ENCODE measurements at places on chromosomes 4 and X. TPM values are rescaled to one million over a fixed set of nuclear protein-coding genes. Genes with fewer than 3 reads are reported as not detected.

Gene MAGEB1
- total RNA-seq: not detected

- DNase-seq: no peak
- no peaks in the 10 kb centered on the region for H3K27me3 ChIP-seq
- no peaks in the 10 kb centered on the region for H3K36me3 ChIP-seq
- no peak overlapping the region for H3K4me3 ChIP-seq
- H3K27ac ChIP-seq: no peak overlapping the region
- H3K4me1 ChIP-seq: no peaks in the 10 kb centered on the region
Measured at GRCh38 chr4:161823450-161823849, 340.4 kb downstream of the FSTL5 start.

GRCh38 chr4:181959121-181959520 lies 284.1 kb upstream of the TENM3 start:
- no peaks in the 10 kb centered on the region for H3K36me3 ChIP-seq
- no peaks in the 10 kb centered on the region for H3K27me3 ChIP-seq
- H3K4me1 ChIP-seq: no peaks in the 10 kb centered on the region
- no peak for DNase-seq

Gene MAGIX
- 2.0 TPM for total RNA-seq

GRCh38 chr4:45120163-45120562 lies 393.8 kb upstream of the GNPDA2 start:
- H3K27ac ChIP-seq: no peak overlapping the region
- no peaks in the 10 kb centered on the region for H3K4me1 ChIP-seq
- no peaks in the 10 kb centered on the region for H3K27me3 ChIP-seq
- DNase-seq: no peak

Gene UNC5C
- total RNA-seq: not detected

GRCh38 chr4:102437111-102437510 lies 64.0 kb upstream of the NFKB1 start:
- H3K36me3 ChIP-seq: no peaks in the 10 kb centered on the region
- H3K4me1 ChIP-seq: peaks cover 18% of the 10 kb centered on the region
- H3K27ac ChIP-seq: no peak overlapping the region
- DNase-seq: no peak

Gene ARMCX1
- total RNA-seq: 0.15 TPM

- H3K27me3 ChIP-seq: no peaks in the 10 kb centered on the region
- no peaks in the 10 kb centered on the region for H3K36me3 ChIP-seq
- H3K4me3 ChIP-seq: no peak overlapping the region
- H3K4me1 ChIP-seq: 0 out of 2 replicates have a peak, but pooled peaks cover 5% of the 10 kb centered on the region
- no peak for DNase-seq
Measured at GRCh38 chrX:136157187-136157586, 9.9 kb downstream of the FHL1 start.

GRCh38 chrX:72475338-72475737 lies 97.3 kb downstream of the HDAC8 start:
- no peaks in the 10 kb centered on the region for H3K27me3 ChIP-seq
- H3K36me3 ChIP-seq: no peaks in the 10 kb centered on the region
- no peak overlapping the region for H3K4me3 ChIP-seq
- peaks cover 11% of the 10 kb centered on the region for H3K4me1 ChIP-seq

- no peak overlapping the region for H3K27ac ChIP-seq
- no peak for DNase-seq
- H3K4me3 ChIP-seq: no peak overlapping the region
- H3K27me3 ChIP-seq: no peaks in the 10 kb centered on the region
Measured at GRCh38 chr4:123127218-123127617, 204.8 kb upstream of the NUDT6 start.

- no peaks in the 10 kb centered on the region for H3K27me3 ChIP-seq
- no peaks in the 10 kb centered on the region for H3K36me3 ChIP-seq
- no peak overlapping the region for H3K27ac ChIP-seq
- no peaks in the 10 kb centered on the region for H3K4me1 ChIP-seq
- no peak for DNase-seq
Measured at GRCh38 chr4:11130195-11130970, 298.3 kb downstream of the HS3ST1 start.

- DNase-seq: no peak
- no peaks in the 10 kb centered on the region for H3K4me1 ChIP-seq
Measured at GRCh38 chrX:40570346-40571093, 10.2 kb upstream of the ATP6AP2 start.

GRCh38 chr4:1843852-1844251 lies 12.1 kb downstream of the LETM1 start:
- H3K27me3 ChIP-seq: no peaks in the 10 kb centered on the region
- H3K4me3 ChIP-seq: no peak overlapping the region
- H3K4me1 ChIP-seq: no peaks in the 10 kb centered on the region
- DNase-seq: no peak

Gene DCX
- total RNA-seq: not detected

Gene ZNF718
- total RNA-seq: 3.5 TPM

GRCh38 chr4:38531141-38531727 lies 132.8 kb upstream of the KLF3 start:
- H3K4me1 ChIP-seq: peaks cover 26% of the 10 kb centered on the region
- H3K27ac ChIP-seq: peak overlapping the region; percentile 88
- H3K36me3 ChIP-seq: no peaks in the 10 kb centered on the region
- H3K4me3 ChIP-seq: no peak overlapping the region
- DNase-seq: no peak

Gene CTAG1A
- total RNA-seq: not detected

DNA sequence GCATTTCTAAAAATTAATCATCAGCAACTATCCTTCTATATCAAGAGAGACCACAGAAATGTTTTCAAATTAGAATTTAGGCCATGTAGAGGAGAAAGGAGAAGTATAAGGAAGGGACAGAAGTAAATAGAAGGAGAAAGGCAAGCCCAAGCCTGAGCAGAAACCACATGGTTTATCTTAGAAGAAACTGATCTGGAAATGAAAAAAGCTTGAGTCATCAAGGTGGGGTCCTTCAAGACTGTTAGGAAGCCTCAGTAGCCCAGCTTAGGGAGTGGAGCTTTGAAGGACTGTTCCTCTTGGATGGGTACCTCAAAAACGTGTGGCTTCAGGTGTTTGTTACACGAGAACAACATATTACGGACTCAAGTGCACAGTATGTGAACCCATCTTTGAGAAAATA lies 4.5 kb downstream of the BMX start:
- no peak overlapping the region for H3K4me3 ChIP-seq
- H3K4me1 ChIP-seq: peaks cover 10% of the 10 kb centered on the region
- no peak overlapping the region for H3K27ac ChIP-seq
- DNase-seq: no peak
- no peaks in the 10 kb centered on the region for H3K36me3 ChIP-seq
- no peaks in the 10 kb centered on the region for H3K27me3 ChIP-seq

- H3K4me1 ChIP-seq: no peaks in the 10 kb centered on the region
- no peaks in the 10 kb centered on the region for H3K36me3 ChIP-seq
- no peak overlapping the region for H3K27ac ChIP-seq
- no peak overlapping the region for H3K4me3 ChIP-seq
Measured at GRCh38 chr4:170743633-170744032, 653.9 kb upstream of the AADAT start.

- peak within 1 kb of the TSS; percentile 60 for H3K4me3 ChIP-seq
- H3K4me1 ChIP-seq: peaks cover 6% of the 10 kb centered on the region
- no peak for DNase-seq
- no peaks in the 10 kb centered on the region for H3K27me3 ChIP-seq
- H3K36me3 ChIP-seq: no peaks in the 10 kb centered on the region
Measured at GRCh38 chr4:186068581-186069348, at the start of gene TLR3. Gene TLR3 (plus strand): TSS chr4:186069156. CDS start chr4:186076620, 7,464 bp downstream.

DNA sequence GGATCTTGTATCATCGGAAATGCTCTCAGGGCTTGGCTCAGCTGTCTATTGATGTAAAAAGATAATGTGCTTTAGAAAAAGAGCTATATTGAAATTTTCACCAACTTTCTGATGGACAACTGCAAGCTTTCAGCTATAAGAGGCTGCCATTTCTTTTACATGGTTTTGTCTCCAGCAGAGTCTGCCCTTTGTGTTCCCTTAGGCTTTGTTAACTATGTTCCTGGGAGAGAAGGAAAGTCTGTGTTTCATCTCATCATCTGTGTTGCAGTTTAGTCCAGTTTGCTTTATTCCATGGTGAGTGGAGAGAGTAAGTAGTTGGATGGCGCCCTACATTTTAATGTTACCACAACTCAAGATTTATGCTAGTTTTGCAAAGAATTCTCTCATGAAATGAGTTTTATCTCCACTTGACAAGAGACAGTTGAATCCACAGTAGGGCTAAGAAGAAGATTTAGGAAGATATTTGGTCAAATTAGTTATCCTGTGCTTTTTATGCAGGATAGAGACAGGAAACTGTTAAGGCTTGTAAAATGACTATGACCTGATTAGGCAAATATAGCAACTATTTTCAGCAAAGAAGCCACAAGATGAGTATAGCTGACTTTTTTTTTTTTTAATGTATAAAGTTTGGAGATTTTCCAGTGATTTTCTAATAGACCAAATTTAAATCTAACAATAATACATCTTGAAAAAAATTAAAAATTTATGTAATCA lies 16.5 kb downstream of the SEPTIN11 start:
- H3K4me3 ChIP-seq: no peak overlapping the region
- no peak for DNase-seq
- H3K27ac ChIP-seq: no peak overlapping the region
- H3K27me3 ChIP-seq: no peaks in the 10 kb centered on the region
- no peaks in the 10 kb centered on the region for H3K36me3 ChIP-seq

GRCh38 chr4:165612936-165613335 lies 234.1 kb downstream of the CPE start:
- no peaks in the 10 kb centered on the region for H3K4me1 ChIP-seq
- no peaks in the 10 kb centered on the region for H3K36me3 ChIP-seq
- no peak overlapping the region for H3K4me3 ChIP-seq
- no peak for DNase-seq
- H3K27ac ChIP-seq: no peak overlapping the region

All from PC-9 (cell line).